ENCODE measurements at places on chromosomes 3 and 15.

GRCh38 chr15:40815042-40815698 is 7.9 kb upstream of the DNAJC17 start:
- no peak for DNase-seq

DNA sequence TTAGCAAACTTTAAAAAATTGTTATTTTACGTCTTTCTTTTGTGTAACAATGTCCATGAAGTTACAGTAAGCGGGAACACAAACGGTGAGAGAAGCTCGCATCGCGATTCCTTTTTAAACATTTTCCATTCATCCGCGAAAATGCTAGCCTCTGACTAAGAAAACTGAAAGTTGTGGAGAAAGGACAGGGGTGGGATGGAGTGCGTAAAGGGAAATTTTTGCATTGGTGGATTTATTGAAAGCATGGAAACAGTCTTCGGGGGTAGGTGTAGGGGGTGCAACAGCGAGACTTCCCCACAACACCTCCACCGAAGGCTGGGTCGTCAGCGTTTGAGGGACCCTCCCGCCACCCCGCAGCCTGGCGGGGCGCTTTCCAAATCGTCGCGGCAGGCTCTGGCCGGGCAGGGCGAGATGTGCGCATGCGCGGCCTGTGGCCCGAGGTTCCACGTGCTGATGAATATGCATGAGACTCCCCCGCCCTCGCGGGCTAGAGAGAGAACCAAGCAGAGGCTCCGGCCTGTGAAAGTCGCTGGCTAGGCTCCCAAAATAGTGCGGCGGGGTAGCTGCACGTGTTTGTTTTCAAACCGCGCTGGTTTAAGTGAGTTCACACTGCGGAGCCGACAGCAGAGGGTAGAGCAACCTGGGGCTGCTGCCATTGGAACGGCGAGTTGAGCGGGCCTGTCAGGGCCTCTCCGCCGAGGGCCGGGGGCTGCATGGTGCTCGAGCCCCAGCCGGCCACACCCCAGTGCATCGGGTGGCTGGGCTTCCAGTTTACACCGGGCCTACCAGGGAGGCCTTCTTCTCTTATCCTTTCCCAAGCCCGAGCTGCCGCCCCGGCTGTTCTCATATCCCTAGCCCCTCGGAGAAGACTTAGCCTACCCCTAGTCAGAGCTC is 9.9 kb downstream of the ZIC1 start:
- DNase-seq, result no peak

- peak; percentile 36 for DNase-seq
These were observed 29.4 kb upstream of the TMEM45A start for GRCh38 chr3:100463002-100463401.

DNA sequence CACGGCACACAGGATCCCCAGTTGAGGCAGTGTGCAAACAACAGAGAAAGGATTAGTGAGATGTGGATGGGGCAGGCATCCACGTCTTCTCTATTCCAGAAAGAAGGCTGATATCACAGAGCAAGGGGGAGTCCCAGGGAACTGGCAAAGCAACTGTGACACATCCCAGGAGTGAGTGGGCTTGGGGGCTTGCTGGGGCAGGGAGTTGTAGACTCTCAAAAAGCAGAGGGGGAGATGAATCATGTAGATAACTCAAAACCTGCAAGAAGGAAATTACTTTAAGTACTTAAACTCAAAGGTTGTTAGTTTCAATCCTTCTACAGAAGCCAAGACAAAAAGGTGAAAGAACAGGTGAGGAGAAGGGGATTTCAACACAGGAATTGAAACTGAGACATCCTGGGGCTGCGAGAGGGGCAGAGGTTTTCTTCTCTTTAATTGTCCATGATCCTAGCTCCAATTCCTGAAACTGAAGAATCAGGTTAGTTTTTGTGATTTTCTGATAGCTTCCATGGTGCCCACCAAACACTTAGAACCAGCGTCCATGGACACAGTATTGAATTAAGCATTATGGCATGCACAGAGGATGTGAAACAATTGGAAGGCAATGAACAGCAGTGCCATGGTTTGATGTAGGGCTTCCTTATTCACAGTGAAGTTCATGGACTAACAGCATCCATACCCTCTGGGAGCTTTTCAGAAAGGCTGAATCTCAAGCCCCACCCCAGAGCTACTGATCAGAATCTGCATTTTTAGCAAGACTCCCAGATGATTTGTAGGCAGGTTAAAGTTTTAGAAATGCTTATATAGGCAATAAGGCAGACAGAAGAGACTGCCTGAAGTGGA is 52.0 kb downstream of the CCR3 start:
- no peak for DNase-seq

DNA sequence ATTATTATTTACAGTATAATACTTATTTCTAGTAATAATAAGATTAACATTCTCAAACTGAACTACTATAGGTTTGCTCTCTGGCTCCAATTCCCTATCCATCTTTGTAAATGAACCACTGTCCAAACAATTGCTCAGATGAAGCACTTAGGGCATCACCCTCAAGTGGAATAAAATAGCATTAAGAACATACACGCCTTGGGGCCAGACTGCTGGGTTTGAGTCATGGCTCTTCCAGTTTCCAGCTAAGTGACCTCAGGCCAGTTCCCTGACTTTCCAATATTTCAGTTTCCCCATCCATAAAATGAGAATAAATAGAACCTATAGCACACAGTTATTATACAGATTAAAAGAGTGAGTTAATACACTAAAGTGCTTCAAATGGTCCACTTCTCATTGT is 507.2 kb downstream of the MAGI1 start:
- DNase-seq, result no peak

- no peak for DNase-seq
These were observed 138.8 kb downstream of the BBX start for GRCh38 chr3:107661447-107662123.

GRCh38 chr3:132721479-132722164 is 587 bp downstream of the NPHP3 start:
- no peak for DNase-seq

DNA sequence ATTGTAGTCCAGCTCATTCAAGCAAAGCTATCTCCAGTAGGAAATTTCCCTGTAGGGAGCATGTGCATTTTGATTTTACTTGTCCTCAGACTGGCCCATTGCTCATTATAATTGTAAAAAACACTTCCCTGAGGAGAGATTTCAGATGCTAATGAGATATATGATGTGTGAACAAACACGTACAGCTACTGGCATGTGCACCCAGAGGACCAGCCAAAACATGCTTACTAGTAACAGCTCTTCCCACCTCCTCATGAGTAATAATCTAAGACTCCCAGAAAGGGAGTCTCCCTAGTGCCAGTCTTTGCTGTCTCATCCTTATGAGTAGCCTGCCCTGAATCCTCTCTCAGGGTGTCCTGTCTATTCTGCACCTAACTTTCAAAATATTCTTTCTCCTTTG is 43.4 kb downstream of the FBXO22 start:
- no peak for DNase-seq

GRCh38 chr3:103227651-103228050 is 792.8 kb downstream of the ZPLD1 start:
- no peak for DNase-seq

DNA sequence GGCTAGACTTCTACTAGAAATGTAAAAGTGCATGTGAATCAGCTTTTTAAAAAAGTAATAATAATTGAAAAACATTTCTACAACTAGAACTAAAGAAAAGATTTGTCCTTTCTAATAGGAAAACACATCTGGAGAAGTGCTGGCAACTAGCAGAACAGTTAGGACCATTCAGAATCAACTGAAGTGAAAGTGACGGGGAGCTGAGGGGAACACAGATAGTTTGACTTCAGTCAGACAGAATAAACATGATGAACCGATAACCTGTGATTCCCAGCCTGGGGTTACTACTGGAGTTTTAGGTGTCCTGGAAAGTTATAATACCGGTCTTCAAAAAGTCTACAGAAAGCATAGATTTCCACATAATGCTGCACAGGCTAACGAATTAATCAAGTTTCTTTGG is 28.1 kb downstream of the OPA1 start:
- DNase-seq, result no peak

GRCh38 chr3:154060238-154061000 is 60.8 kb upstream of the ARHGEF26 start:
- no peak for DNase-seq

DNA sequence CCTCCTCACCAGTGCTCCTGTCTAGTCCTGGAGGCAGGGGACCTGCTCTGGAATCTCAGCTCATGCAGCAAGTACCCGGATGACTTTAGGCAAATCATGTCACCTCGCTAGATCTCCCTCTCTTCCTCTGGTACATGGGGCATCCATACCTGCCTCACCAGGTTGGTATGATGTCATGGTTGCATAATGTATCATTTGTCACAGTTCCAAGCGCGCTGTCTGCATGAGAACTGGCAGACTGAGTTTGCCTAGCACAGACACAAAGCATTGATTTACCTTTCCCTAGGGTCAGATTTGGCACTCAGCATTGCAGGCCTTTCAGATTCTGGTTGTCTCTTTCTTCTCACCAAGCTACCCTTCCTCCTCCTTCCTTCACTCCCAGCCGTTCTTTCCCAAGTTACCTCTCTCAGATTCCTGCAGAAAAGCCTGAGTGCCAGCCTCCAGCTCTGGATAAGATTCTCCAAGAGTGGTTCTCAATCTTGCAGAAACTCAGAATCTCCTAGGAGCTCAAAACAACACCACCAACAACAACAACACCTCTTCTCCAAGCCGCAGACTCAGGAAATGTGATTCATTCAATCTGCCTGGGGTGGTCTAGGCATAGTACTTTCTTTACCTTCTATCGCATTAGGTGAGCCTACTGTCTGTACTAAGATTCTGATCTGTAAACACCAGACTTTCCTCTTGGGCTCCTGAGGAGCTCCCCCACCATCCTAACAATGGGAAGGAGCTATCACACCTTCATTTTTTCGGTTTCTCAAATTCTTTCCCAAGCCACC is 29.5 kb downstream of the FAM43A start:
- peak; percentile 65 for DNase-seq

DNA sequence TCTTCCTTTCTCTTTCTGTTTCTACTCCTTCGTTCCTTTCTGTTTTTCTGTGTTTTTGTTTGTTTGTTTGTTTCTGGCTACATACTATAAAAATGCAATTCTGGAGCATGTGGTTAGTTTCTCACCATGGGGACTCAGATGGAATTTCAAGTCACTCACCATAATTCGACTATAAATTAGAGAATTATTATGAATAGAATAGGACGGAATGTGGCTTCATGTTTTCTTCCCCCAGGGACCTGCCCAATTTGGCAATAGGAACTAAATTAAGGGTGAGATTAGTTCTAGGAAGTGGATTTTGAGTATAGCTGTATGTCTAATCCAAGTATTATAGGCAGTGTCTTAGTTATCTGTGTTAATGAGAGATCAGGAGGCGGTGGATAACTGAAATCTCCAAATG is 96.9 kb downstream of the THSD4 start:
- no peak for DNase-seq

GRCh38 chr3:133570139-133570936 is 3.1 kb upstream of the CDV3 start:
- DNase-seq, result no peak

DNA sequence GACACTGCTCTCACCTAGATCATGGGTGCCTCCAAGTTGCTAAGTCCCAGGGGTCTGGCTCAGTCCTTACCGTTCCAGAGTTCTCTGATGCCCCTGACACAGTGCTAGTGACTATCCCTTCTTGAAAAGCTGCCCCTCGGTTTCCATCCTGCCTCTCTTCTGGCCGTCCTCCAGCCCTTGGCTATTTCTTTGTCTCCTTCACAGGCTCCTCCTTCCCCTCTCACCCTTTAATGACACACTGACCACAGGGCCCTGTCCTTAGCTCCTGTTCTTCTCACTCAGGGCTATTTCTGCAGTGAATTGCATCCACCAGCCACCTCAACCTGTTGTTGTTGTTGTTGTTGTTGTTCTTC is 31.1 kb downstream of the SLC28A1 start:
- DNase-seq, result no peak
